ENCODE measurements at places on chromosomes 12 and 14.

DNA sequence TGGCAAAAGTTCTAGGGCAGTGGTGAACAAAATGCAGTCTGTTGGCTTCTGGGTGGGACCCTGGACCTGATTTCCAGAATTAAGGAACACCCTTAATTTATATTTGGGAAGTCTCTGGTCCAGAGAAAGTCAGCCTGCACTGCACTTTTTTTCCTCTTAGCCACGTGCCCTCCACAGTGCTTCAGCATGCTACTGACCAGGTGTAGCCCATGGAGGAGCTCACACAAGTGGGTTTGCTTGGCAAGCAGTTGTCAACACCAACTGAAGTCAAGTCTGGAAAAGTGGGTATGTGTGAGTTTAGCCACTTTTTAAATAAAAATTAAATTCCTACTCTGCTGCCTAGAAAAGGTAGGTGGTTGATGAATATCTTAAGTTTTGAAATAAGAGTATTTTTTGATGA, 111.3 kb downstream of the DAAM1 start:
- no peak for DNase-seq

- no peak for DNase-seq
Observed at GRCh38 chr14:99592394-99592793, 11.6 kb downstream of the CCDC85C start.

GRCh38 chr12:74801625-74802024, 264.0 kb downstream of the ATXN7L3B start:
- DNase-seq = no peak

DNA sequence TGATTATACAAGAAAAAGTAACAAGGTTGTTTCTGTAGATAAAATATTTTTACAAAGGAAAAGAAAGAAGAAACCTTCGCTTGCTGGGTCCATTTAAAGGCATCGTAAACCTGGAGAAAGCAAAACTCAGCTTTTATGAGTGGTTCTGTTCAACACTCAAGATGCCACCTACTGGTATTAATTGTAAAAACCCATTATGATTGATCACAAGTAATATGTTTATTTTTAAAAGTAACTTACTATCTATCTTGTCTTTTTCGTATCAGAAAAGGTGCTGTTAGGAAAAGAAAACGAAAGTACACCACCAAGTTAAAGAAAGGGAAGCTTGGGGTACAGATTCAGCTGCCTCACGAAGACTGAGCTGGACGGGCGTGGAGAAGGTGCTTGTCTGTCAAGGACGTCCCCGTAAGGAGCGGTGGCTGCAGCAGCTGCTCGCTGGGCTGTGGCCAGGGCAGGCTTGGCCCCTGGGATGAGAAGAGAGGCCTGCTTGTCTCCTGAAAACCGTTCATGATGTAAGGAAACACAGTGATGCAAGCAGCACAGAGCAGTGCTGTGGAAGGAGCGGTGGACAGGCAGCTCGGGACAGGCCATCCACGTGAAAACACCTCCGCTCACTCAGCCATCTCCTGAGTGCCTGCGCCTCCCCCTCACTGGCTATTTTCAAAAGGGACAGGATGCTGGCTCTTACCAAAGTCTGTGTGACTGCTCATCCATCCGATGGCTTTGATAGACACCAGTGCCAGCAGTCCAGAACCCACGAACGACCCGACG, 25.0 kb downstream of the SLC15A4 start:
- DNase-seq = no peak

DNA sequence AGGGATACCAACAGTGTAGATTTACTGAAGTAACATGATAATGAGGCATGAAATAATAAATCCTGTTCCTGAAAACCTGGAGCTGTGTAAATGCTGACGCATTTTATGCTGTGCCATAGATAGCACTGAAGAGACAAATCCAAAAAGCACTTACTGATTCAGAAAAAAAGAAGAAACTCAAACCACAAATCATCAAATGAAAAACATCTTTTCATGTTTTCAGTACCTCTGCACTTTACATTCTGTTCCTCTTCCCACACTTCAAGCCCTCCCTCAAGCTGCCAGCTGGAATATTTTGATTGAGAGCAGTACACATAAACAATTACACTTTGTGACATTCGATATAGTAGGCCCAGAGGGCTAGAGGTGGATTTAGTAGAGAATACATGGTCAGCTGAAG, 362.3 kb downstream of the NAV3 start:
- DNase-seq = no peak

DNA sequence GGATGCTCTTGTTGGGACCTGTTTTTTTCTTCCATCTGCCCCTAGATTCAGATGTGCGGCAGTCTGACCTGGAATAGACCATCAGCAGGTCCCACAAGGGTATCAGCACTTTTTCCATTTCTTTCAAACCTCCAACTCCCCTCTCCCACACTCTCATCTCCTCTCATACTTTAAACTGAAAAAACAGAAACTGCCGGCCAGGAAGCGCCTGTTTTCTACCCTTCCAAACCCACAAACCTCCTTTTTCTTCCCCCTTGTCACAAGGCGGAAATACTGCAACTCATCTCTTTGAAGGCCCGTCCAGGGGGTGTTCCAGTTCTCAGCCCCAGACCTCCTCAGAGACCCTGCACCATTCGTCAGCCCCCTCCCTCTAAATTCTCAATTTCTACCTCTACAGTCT, 62.5 kb upstream of the FKBP4 start:
- DNase-seq = no peak

DNA sequence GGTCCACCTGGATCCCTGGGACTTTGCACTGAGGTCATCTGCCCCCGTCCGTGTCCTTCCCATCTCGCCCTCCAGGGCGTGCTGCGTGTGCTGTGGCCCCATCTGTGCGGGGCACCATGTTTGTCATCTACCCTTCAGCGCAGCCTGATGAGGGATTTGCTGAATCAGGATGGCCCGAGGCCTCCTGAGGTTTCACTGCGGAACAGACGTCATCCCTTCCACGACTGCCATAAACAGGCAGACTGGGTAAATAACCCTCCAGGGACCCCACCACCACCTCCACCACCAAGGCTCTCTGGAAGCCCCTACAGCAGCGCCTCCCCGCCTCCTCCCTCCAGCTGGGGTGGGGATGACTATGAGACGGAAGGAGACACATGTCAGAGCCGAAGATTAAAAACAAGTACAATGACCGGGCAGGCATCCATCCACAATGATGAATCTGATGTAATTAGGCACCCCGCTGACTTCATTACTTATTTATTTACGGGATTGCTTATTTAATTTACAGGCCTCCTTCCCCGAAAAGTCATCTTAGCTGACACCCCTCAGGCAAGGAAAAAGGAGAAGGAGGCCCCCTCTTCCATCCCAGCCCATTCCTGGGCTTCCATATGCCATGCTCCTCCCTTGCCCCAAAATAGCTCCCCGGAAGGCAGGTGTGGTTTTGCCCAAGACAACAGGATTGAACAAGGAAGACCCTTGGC, 39.4 kb downstream of the NCOR2 start:
- no peak for DNase-seq

DNA sequence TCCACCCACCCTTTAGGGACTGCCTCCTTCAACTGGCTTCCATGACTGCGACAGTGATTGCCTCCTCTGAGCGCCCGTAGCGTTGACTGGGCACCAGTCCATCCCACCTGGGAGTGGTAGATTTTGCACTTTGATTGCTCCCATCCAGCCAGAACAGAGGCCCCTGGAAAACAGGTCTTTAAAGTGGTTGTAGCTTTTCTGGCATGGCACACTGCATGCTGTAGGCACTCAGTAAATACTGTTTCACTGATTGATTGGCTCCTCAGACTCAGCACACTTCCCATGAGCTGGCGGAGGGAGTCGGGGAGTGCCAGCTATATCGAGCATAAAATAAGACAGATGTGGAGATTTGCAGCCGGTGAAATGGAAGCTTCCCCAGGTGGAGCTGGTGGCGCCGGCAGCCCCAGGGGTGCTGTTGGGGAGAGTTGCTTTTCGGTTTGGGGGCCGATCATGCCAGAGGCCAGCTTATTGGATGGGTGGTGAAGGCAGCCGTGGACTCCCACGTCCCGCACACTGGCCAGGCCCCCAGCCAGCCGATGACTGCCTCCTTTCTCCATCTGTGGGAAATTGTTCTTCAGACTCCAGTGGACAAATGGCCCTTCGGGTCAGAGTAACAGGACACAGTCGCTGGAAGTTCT, 200.2 kb downstream of the TSPAN9 start:
- no peak for DNase-seq

Data from HFFc6 (cell line).